ENCODE measurements at places on chromosomes 5 and 9.

- DNase-seq, result no peak
Observed at GRCh38 chr5:132822650-132823480, 7.6 kb downstream of the SHROOM1 start.

DNA sequence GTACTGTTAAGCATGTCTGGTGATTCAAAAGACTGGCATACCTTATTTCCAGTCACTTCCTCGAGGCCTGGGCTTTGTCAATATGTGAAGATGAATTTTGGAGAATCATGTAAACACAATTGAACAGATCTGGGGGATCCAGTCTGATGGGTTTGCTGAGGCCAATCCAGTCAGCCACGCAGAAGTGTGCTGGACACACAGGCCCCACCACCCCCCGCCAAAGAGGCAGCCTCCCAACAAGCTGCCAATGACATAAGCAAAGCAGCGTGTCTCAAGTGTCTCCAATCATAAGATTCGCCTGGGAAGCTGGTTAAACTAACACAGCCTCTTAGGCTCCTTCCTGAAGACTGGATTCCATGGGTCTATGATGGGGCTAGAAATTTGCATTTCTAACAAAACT lies 192.9 kb upstream of the KLF9 start:
- DNase-seq, result no peak

GRCh38 chr9:136284951-136285350 lies 18.9 kb downstream of the CCDC187 start:
- no peak for DNase-seq

GRCh38 chr5:111756581-111757354 lies at the start of gene NREP:
Gene NREP, minus strand, starts transcription at chr5:111757194. Its CDS starts 1,422 bp downstream, at chr5:111755772.
- DNase-seq, result no peak

DNA sequence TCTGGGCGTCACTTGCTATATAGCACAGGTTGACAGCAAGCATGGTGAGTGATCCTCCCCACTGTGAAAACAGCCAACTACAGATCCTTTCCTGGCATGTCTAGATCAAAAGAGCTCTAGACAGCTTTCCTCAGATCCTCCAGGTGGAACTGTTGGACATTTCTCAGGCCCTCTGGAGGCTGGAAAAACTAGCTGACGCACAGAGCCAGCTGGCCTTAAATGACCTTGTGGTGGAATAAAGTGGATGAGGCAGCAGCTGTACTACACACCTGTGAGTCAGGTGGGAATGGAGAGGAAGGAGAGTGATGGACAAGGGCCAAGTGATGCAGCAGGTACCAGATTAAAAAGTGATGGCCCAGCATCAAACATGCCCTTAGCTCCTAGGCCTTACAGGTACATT lies 172.7 kb downstream of the TRIM32 start:
- no peak for DNase-seq
